ENCODE measurements at places on chromosomes 13 and 19. TPM values are rescaled to one million over a fixed set of nuclear protein-coding genes. Genes with fewer than 3 reads are reported as not detected.

DNA sequence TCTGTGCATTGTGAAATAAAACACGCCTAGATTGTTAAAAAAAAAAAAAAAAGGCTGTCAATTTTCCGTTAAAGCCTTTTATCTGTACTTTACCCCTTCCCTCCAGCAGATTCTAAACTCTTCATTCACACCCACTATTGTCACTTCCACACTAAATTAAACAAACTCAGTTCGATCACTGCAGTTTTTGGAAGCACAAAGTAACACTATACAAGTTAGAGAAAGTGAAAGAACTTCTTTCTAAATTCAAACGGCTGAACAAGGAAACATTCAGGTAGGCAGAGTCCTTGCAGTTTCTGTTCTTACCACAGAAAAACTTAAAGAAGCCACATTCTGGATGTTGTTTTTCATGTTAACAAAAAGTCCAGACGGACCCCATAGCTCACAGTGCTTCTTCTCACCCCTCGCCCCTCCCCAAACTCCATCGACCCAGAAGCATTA lies 27.5 kb upstream of the UBE2L5 start:
- no peak for DNase-seq

GRCh38 chr19:8333767-8334457 lies 9.2 kb downstream of the KANK3 start:
- no peak for DNase-seq

GRCh38 chr19:35556846-35557538 lies 6.5 kb downstream of the ATP4A start:
- DNase-seq: no peak

DNA sequence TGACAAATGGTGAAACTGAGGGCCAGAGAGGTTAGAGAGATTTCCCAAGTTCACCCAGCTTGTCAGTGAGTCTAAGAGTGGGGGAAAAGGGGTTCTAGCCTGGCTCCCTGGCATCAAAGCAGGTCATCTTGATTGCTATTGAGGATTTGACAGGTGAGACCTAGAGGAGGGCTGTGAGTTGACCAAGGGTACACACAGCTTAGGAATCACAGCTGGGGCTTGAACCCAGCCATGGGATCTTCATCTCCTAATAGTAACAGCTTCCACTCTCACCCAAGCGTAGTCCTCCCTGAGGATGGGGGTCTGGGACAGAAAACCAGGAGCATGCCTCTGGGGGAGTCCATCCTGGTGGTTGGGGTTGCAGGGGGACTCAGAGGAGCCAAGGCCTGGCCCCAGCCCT lies 6.8 kb downstream of the CYP4F8 start:
- DNase-seq: no peak

- DNase-seq: no peak
Measured at GRCh38 chr13:95833719-95834118, 156.8 kb downstream of the DNAJC3 start.

FCHO1 gene
- 1.8 TPM for polyA plus RNA-seq

All from right renal cortex interstitium (tissue), 3 donors.